ENCODE measurements at places on chromosomes 3 and 15.

- no peak for DNase-seq
These were observed 33.0 kb downstream of the SLC12A6 start for GRCh38 chr15:34304613-34305012.

DNA sequence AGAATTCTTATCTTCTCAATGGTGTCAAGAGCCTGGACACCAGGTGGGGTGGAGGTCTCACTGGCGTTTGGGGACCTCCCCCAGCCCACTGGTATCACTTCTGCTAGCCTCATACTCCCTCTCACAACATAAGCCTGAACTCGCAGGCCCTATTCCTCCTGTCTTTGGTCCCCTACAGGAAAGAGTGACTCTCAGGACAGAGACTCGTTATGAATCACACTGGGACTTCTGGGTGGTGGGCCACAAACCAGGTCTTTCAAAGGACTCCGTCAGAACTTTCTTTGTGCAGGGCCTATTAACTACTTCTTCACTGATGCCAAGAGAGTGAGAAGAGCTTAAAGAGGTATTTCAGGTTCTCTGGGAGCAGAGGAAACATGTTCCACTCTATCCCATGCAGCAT, 100.4 kb downstream of the WDR76 start:
- DNase-seq: no peak

DNA sequence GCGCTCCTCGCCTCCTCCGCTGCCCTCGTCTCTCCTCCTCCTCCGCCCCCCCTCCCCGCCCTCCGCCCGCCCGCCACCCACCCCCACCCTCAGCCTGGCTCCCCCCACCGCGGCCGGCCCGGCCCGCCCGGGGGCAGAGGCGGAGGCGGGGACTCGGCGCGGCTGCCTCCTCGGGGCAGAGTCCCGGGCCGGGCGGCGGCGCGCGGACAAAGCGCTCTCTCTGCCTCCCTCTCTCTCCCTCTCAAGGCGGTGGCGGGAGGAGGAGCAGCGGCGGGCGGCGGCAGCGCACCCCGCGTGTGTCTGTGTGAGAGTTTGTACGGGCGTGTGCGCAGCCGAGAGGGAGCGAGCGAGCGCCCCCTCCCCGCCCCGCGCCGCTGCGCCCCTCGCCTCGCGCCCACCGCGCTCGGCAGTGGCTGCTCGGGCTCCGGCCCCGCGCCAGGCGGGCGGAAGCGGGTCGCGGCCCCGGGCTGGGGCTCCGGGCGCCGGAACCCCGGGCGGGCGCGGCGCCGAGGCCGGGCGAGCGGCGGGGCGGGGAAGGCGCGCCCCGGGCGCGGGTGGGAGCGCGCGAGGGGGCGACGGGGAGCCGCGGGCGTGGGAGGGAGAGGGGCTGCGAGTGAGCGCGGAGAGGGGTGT, at the start of gene IGF2BP2:
TSS of gene IGF2BP2 (minus strand) at position 37 of the 633 bp plus-strand sequence. CDS start 82 bp downstream, outside the sequence.
- DNase-seq: peak; percentile 4

DNA sequence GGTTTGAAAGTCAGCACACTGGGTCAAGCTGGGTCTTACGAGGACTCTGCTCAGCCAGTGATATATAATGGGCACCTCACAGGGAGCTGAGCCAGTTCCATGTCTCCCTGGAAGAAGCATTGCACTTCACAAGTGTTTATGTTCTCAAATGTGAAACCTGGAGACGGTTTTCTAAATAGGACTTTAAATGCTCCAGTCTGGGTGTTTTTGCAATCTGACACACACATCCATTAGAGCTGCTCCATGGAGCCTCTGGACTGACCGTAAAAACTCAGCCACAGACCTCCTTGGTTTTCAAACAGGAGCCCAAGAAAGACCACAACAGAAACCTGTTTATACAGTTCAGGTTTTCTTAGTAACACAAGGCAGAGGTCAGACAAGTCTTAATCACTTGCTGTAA, 201.3 kb upstream of the LRIG1 start:
- DNase-seq: no peak

DNA sequence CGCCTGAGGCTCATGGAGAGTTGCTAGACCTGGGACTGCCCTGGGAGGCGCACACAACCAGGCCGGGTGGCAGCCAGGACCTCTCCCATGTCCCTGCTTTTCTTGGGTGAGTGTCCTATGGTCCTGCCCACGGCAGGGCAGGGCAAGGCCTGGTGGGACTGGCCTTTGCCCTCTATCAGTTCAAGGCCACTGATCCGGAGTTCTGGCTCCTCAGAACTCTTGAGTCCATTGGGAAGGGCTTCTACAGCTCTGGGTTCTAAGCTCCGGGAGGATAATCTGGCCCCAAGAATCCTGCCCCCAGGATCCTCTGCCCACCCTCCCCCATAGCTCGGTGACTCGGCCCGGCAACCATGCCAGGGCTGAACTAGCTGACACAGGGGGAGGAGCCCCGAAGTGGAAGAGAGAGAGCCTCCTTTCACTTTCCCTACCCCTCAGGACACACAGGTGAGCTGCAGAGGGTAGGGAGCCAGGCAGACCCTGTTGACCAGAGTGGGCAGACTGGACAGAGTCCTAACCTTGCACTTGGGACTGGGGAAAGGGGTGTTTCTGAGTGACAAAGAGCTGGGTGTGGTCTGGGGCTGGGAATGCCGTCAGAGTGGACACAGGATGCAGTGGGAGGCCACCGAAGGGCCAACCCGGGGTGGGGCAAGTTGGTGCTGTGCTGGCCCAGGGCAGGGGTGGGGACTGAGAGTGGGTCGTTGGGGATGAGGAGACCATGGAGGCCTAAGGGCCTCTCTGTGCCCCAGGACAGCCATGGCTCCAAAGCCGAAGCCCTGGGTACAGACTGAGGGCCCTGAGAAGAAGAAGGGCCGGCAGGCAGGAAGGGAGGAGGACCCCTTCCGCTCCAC, 664 bp downstream of the PARP3 start:
- DNase-seq: no peak

DNA sequence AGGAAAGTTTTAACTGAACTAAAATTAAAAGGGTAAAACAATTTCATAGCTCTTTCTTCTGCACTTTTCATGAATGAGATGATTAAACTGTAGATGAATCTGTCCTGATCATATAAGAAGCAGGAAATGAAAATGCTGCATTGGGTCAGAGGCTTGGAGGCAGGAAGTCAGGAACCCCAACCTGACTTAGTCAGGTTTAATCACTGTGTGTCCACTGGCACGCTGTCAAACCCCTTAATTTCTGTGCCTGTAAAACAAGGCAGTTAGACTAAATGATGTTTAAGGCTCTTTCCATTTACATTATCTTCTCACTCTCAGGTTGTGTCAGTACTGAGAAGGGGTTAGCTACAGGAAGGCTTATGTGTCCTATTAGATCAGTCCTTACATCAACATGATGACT, 193.3 kb upstream of the TTC14 start:
- no peak for DNase-seq

DNA sequence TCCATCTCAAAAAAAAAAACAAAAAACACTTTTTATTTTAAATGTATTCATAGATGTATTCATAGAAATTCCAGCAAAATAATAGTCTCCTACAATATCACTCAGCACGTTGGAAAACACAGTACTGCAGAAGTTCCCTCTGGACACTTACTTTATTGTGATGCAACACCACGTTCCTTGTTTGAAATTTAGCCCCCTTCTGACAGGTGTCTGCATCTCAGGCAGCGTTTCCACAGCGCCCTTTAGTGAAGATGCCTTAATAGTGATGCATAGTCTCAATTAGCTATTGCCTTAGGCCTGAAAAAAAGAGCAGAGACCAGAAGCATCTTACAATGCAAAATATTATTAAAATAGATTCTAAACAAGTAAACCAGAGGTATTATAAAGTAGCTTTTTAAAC, 20.3 kb downstream of the IL12A start:
- no peak for DNase-seq

- DNase-seq: peak; percentile 44
These were observed 1.7 kb downstream of the TBC1D5 start for GRCh38 chr3:17740721-17741141.

DNA sequence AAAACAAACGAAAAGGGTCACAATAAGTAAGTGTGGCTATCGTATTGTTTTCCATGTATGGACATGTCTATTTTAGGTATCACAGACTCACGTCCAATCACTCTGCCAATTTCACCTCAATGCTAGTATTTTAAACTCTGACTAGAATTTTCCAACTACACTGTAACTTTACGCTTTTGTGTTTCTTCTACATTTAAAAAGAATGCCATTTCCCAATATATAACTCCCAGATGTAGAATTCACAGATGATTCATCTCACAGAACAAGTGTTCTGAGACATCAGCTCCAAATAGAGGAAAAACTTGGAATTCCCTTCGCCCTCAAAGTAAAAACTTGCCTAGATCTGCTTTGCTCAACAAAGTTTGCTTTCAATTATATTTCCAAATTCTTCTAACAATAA, 14.2 kb downstream of the LRIG1 start:
- DNase-seq: no peak

- no peak for DNase-seq
These were observed 39.9 kb downstream of the OIP5 start for GRCh38 chr15:41292521-41292920.

GRCh38 chr3:73447111-73447510, 177.6 kb downstream of the PDZRN3 start:
- DNase-seq: no peak

- DNase-seq: no peak
These were observed 98.6 kb downstream of the FBLN2 start for GRCh38 chr3:13647298-13648059.

DNA sequence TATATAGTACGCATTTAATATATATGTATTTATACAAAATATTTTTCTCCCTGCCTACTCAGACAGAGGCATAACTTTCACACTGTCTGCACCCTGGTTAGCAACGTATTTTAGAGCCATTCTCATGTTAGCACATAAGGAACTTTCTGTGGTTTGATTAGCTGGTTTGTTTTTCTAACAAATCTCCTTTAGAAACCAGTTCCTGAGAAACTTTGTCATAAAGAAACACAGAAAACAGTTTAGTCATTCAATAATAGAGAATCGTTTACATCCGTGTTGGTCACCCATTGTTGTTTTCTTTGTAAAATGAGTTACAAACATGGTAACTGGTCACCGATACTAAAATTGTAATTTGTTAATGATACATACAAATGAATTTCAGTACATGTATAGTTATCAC, 5.9 kb upstream of the NGRN start:
- DNase-seq: no peak

DNA sequence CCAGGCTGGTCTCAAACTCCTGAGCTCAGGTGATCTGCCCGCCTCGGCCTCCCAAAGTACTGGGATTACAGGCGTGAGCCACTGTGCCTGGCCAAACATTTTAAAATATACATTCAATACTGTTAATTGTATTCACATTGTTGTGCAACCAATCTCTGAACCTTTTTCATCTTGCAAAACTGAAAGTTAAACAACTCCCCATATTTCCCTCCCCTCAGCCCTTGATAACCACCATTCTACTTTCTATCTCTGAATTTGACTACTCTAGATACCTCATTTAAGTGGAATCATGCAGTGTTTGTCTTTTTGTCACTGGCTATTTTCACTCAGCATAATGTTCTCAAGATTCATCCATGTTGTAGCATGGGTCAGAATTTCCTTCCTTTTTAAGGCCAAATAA, 30.0 kb downstream of the HMCES start:
- DNase-seq: no peak
